ENCODE measurements at places on chromosomes 4 and X. TPM values are rescaled to one million over a fixed set of nuclear protein-coding genes. Genes with fewer than 3 reads are reported as not detected.

- DNase-seq, result no peak
Measured at GRCh38 chr4:153116291-153116680, 88.0 kb upstream of the TRIM2 start.

The RNF150 gene
- 26.0 TPM for polyA plus RNA-seq

GRCh38 chr4:145890689-145891088, 47.9 kb downstream of the ZNF827 start:
- no peak for DNase-seq

DNA sequence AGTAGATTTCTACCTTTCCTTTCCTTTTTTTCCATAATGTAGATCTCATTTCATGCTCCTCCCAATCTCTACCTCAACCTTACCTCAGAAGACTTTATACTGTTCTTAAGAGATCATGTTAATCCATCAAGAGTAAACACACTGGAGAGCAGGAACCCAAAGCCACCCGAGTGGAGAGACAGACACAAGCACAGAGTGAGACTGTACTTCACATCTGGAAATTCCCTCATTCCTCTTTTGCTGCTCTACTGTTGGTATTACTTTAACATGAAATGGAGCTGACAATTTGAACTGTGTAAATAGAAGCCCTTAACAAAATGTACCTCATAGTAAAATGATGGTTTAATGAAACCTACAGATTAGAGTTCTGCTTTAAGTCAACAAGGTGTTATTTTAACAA, 105.7 kb upstream of the RASGEF1B start:
- no peak for DNase-seq

DNA sequence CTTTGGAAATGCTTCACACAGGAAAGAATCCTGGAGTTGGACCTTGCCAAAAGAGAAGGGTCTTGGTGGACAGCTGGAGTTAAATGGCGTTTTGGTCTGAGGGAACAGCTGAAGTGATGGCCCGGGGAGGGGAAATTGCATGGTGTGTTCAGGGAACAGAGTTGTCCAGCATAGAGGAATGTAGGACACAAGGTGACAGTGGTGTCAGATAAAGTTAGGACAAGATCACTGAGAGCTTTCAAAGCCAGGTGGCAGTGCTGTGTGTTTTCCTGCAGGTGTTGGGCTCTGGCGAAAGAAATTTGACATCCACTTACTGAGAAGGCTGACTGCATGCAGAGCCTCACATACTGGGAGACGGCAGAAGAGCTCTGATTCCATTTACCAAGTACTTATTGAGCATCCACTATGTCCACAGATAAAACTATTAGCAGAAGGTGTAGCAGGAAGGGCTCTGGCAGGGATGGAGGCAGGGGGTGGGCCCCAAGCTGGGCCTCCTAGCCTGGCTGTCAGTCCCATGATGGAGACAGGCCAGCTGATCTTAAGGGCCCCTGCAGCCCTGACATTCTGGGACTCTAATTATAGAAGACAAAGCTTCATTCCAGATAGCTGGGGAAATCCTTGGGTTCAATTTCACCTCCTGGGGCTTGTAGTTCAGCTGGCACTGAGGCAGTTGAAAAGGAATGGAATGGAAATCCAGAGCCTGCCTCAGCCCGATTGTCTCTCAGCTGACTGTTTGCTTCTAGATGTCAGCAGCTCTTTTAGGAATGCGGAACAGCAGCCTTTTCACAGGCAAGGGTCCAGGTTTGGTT, 150.2 kb upstream of the MAMLD1 start:
- DNase-seq, result no peak

- DNase-seq, result no peak
Measured at GRCh38 chrX:129553619-129554288, 13.7 kb downstream of the OCRL start.

- no peak for DNase-seq
Measured at GRCh38 chr4:25805255-25805860, 57.4 kb downstream of the SEL1L3 start.

The LANCL3 gene
- 0.13 TPM for polyA plus RNA-seq

The FGFBP2 gene
- polyA plus RNA-seq, result 0.31 TPM

- no peak for DNase-seq
Measured at GRCh38 chr4:185872747-185873380, 60.9 kb upstream of the SORBS2 start.

DNA sequence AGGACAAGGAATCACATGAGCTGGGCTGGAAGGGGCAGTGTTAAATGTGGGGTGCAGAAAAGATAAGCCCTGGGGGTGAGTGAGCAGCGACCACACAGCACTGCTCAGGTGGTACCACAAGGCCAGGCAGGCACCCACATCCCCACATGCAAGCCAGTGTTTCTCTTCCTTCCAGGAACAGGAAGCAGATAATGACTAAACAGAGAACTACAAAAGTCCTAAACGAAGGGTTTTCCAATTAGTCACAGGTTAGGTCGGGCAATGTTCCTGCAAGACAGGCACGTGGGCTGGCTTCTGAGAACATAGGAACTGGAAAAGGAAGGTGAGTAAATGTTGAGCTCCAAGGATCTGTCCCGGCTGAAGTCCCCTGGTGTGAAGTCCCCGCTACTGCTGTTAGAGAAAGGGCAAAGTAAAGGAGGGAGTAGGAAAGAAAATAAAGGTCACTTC, 19.5 kb downstream of the RELL1 start:
- no peak for DNase-seq

DNA sequence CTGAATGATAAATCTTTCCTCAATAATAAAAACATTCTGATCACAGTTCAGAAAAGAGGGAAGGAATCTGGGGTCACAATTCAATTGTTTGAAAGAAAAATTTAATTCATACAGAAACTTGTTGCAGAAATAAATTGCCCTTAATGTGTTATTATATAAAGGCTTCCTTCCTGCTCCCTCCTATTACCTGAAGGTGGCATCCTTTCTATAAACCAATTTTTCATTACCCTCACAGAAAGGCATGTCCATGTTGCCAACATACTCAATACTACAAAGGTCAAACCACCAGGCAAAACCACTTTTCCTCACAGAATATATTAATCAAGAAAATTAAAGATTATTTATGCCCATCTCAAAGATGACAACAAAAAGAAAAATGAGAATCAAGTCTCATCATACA, 194.3 kb upstream of the CT83 start:
- no peak for DNase-seq

DNA sequence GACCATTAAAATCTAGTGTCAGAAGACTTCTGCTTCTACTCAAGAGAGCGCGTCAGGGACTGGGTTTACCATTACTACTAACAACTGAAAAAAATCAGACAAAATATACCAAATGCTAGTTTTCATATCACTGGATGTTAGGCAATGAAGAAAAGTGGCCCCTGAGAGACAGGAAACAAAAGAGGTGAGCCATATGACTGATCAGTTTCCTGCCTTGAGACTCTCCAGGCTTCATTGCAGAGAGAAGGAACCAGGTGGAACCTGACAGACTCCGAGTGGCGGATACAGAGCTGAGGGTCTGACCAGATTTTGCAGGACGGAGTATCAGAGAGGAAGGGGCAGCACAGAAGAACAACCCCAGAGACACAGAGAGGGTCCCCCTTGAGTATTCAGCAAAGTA, 86.3 kb downstream of the C4orf51 start:
- DNase-seq, result no peak

DNA sequence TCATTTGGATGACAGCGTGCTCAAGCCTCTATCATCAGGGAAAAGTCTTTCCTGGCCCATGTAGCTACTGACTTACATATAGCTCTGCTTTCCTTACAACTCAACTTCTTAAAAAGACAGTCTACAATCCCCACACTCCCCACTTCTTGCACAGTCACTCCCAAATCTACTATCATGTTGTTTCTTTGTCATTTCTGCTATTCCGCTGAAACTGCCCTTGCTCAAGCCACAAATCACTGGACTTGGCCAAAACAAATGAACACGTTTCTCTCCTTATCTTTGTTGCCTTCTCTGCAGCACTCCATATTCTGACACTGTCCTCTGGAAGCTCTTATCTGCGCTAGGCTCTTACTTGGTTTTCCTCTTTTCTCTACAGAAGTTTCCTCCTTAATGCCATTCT, 28.2 kb downstream of the GPRIN3 start:
- DNase-seq, result no peak

DNA sequence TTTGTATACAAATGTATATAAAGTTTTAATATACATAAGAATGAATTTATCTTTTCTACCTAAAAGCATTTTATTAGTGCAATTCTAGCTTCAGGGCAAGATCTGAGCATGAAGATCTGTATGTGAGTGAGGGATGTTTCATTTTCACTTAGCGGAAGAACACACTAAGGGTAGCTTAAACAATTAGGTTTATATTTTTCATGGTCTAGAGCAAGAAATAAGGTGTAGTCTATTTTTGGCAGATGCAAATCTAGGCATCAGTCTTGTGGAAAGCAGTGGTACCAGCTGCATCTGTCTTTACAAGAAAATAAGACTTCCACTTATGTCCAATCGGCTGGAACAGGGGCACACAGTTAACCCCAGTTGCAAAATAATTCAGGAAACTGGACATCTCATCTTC, 433.3 kb downstream of the ADAM29 start:
- no peak for DNase-seq

DNA sequence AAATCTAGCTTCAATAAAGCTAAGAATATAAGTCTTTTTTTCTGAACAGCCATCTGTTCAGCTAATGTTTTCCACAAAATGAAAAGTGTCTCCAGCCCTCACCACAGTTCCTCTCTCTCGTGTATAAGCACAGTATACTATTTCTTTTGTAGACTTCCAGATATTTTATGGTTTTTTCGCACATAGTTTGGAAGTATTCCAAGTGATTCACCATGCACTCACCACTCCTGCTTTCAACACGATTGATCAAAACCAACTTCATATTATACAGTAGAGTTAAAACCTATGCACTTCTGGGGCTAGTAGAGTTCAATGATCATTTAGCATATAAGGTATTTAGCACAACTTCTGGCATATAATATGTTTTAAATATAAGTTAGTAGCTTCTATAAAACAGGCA, 105.8 kb upstream of the DCAF12L1 start:
- no peak for DNase-seq

DNA sequence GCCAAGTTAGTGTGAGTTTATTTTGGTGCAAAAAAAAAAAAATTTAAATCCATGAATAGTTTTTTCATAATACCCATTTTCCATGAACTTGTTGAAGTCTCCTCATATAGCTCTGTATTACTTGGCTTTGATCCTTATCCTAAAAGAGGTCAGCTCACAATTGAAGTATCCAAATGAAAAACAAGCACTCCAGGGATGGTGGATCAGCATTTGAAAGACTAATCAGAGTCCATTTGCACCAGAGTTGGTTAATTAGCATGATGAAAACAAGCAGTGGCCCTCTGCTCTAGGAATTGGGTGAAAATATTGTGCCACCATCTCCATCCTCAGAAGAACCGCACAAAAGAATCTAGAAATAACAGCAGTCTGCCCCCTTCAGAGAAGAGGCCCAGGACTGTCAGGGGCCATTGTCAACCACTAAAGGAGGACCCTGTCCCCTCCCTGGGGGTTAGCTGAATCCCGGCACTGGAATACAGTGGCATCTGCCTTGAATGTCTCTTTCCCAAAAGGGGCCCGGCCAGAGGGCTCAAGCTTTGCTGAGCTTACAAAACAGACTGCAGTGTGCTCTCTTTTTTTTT, 24.7 kb downstream of the SH3KBP1 start:
- no peak for DNase-seq

GRCh38 chrX:65644621-65645289, 22.7 kb upstream of the MSN start:
- DNase-seq, result no peak

The GJB1 gene
- polyA plus RNA-seq, result 42.1 TPM

The ADH4 gene
- 0.31 TPM for polyA plus RNA-seq

- no peak for DNase-seq
Measured at GRCh38 chr4:182400790-182401189, 157.6 kb downstream of the TENM3 start.
